Cardiac ventricle fibroblast (primary cell): ENCODE measurements at places on chromosomes 12 and 14. TPM values are rescaled to one million over a fixed set of nuclear protein-coding genes. Genes with fewer than 3 reads are reported as not detected.

HRK gene
- total RNA-seq = not detected in 2 replicates

CNTN1 gene
- total RNA-seq = not detected in 2 replicates

P2RX2 gene
- not detected in 2 replicates for total RNA-seq

LYZ gene
- total RNA-seq = 0.31 TPM in 1 of 2 replicates, not detected in the other

OR4K14 gene
- total RNA-seq = not detected in 2 replicates

CLEC4D gene
- not detected in 2 replicates for total RNA-seq
